ENCODE measurements at places on chromosomes 6 and 20.

GRCh38 chr20:46501337-46501942 is 11.9 kb downstream of the ZNF334 start:
- no peak for DNase-seq

DNA sequence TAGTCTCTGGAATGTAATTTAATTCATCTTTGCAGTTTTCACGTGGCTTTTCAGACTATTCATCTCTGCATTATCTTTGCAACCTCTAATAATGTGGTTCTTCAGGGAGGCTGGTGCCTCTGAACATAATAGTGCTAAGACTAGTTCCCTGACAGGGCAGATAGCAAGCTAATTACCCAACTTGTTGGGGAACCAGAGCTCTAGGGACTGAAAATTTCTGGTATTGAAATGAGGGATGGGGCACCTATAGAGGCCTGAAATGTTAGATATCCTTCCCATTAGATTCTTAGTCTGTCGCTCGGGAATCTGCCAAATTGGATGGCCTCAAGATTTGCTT is 693.6 kb upstream of the MAP3K7 start:
- no peak for DNase-seq

GRCh38 chr20:34305333-34306230 is 2.4 kb upstream of the AHCY start:
- no peak for DNase-seq

GRCh38 chr6:100001915-100002388 is 7.9 kb upstream of the MCHR2 start:
- DNase-seq: peak; percentile 27

DNA sequence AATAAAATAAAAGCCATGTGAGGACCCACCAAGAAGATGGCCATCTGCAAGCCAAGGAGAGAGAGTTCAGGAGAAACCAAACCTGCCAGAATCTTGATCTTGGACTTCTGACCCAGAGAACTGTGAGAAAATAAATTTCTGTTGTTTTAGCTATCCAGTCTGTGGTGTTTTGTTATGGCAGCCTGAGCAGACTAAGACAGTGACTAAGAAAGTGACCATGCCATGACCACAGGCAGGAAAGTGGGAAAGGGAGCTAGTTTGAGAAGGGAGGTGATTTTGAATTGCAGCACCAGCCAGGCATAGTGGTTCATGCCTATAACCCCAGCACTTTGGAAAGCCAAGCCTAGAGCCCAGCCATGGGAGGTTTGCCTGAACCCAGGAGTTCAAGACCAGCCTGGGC is 21.9 kb upstream of the C6orf62 start:
- no peak for DNase-seq

- DNase-seq: no peak
These were observed 98.6 kb upstream of the RIN2 start for GRCh38 chr20:19659448-19659847.

GRCh38 chr6:4133941-4134838 is 1.2 kb downstream of the ECI2 start:
- DNase-seq: no peak

- no peak for DNase-seq
These were observed 3.9 kb upstream of the NKX2-2 start for GRCh38 chr20:21517566-21518277.

DNA sequence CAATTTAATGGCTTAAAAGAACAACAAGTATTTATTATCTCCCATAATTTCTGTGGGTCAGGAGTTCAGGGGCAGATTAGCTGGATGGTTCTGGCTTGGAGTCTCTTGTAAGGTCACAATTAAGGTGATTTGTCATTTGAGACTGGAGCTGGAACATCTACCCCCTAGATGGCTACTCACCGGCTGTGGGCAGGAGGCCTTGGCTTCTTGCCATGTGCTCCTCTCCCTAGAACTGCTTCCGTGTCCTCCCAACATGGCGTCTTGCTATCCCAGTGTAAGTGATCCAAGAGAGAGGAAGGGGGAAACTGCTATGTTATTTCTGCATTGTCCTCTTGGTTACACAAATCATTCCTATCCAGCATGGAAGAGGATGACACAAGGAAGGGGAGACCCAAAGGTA is 210.2 kb upstream of the ECI2 start:
- no peak for DNase-seq

DNA sequence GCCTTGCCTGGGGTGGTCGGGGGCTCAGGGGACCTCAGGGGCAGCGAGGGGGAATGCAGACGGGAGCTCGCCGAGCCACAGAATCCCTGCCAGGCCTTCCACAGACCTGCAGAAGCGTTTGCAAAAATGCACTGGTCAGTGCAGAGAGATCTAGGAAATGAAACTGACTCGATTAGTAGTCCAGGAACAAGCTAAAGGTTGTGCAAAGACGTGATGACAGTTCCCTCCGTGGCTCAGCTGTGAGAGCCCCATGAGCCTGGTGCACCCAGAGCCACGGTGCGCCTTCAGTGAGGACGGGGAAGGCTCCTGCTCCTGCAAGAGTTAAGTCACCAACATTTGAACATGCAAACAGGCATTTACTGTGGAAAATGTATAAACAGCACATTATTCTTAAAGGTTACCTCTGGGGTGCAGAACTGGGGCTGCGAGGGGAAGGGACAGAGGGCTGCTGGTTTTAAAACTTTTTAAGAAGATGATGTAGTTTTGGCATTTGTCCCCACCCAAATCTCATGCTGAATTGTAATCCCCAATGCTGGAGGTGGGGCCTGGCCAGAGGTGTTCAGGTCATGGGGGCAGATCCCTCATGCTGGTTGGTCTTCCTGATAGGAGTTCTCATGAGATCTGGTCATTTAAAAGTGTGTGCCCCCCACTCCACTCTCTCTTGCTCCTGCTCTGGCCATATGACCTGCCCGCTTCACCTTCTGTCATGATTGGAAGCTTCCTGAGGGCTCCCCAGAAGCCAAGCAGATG is 147.3 kb downstream of the DLL1 start:
- no peak for DNase-seq

DNA sequence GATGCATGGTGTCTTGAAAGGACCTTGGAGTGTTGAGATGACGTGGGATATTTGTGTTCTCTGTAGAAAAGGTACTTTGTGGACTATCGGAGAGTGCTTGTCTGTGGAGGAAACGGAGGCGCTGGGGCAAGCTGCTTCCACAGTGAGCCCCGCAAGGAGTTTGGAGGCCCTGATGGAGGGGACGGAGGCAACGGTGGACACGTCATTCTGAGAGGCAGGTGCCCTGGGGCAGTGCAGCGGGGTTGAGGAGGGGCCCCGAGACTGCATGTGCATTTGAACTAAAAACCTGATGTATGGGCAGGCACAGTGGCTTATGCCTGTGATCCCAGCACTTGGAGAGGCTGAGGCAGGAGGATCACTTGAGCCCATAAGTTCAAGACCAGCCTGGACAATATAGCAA is 12.9 kb downstream of the MTG2 start:
- no peak for DNase-seq

DNA sequence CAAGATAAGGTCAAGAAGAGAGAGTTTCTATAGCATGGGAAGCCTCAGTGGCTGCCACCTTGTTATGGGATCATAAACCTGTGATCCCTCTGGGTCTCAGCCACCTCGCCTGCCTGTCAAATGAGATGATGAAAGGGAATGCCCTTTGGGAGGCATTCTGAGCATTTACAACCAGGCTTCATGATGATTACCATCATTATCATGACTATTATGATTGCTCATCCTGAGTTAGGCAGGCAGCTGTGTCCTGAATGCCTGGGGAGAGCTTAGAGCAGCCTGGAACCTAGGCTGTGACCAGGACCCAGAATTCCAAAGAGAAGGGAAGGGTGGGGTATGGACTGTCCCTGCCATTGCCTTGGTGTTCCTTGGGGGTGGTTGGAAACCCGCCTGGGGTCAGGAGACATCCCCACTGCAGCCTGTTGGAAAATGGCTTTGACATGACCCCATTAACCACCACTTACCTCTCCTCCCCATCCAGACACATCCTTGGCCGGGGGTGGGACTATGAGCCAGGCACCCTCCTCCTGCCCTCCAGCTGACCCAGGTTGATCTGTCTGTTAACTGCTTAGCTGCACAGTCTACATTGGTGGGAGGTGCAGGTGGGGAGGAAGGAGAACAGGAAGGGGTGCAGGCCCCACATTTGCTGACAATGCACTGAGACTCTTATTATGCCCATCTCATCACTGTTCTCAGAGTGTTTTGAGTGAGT is 51.9 kb downstream of the LRFN2 start:
- DNase-seq: no peak

GRCh38 chr6:1363729-1364572 is 25.4 kb upstream of the FOXF2 start:
- DNase-seq: no peak

DNA sequence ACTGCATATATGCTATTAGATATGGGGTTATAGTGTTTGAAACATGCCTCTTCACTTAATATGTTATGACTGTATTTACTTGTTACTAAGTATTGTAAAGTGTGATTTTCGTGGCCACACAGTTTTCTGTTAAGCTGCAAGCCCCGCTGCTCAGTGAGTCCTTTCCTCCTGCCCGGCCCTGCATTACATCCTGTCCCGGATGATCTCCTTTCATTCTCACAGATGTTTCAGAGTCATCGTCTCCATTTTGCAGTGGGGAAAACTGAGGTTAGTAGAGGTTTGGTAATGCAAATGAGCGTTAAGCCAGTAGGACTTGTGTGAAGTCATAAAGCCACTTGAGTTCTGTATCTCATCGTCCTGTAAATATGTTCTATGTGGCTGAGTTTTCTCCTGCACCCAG is 155.5 kb downstream of the CFAP61 start:
- DNase-seq: no peak
